ENCODE measurements at places on chromosomes 13 and 19.

GRCh38 chr13:112814905-112815585, 125.2 kb downstream of the ATP11A start:
- no peak for DNase-seq

DNA sequence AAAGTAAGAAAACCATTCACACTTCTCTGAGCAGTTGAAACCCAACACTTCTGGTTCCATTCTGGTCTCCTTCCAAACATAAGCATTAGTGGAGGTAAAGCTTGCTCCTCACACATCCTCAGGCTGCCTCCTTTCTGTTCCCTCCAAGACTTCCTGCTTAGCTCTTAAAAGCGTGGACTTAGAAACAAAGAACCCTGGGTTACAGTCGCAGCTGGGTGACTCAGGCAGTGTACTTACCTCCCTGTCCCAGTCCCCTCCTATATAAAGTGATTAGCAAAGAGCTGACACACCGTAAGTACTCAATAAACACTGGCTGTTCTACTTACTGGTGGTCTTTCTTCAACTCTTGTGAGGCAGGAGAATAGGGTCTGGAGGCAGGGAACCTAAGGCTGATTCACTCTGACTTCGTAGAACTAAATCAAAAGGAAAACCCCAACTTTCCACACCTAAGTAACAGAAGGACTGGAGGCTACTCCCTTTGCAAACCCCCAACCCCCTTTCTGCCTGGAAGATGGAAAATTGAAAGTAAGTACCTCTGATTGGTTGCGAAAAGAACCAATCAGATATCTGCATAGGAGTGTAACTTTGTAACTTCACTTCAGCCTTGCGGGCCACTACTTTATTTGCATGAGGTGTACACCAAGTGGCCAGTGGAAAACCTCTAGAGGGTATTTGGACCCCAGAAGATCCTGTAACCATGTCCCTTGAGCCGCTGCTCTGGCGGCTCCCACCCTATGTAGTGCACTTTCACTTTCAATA, 165.4 kb downstream of the SUCLA2 start:
- DNase-seq = no peak

DNA sequence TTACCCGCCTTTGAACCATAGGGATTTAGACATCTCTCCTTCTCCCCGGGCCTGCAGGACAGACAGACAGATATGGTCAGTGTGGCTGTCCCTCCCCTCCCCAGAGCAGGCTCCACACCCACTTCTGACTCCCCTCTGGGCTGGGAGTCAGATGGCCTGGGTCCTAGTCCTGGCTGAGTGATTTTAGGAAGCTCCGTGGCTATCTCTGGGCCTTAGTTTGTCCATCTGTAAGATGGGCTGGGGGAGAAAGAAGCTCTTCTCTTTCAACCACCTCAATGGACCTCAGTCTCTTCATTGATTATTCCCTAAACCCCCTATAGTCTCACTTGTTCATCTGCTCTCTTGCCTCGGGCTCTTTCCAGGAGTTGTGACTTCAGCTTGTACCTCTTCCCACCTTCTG, 35.5 kb downstream of the UNC13A start:
- no peak for DNase-seq

- no peak for DNase-seq
Measured at GRCh38 chr19:41699231-41699967, 9.0 kb upstream of the CEACAM5 start.

Measured in activated CD8-positive, alpha-beta memory T cell treated with anti-CD3 and anti-CD28 coated beads for 1 hour (primary cell).